ENCODE measurements at places on chromosomes 3 and 15. TPM values are rescaled to one million over a fixed set of nuclear protein-coding genes. Genes with fewer than 3 reads are reported as not detected.

GRCh38 chr3:196775938-196776337 lies 36.3 kb downstream of the PAK2 start:
- DNase-seq, result no peak

DNA sequence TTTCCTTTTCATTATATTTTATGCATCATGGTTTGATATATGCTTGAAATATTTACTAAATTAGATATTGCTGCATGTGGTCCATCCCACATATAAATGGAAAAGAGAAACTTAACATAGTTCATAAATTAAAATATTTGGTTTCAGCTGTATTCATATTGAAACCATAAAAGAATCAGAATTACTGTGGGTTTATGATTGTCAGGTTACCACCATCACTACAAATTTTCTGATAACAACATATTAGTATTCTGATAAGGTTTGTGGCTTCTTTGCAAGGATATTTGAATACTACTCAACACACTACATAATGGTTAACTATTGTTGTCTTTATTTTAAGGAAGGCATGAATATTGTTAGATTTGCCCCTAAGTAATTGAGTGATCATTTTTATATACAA lies 235.5 kb downstream of the UBE2E2 start:
- no peak for DNase-seq

- no peak for DNase-seq
Observed at GRCh38 chr3:130865489-130865888, 28.4 kb upstream of the ATP2C1 start.

DNA sequence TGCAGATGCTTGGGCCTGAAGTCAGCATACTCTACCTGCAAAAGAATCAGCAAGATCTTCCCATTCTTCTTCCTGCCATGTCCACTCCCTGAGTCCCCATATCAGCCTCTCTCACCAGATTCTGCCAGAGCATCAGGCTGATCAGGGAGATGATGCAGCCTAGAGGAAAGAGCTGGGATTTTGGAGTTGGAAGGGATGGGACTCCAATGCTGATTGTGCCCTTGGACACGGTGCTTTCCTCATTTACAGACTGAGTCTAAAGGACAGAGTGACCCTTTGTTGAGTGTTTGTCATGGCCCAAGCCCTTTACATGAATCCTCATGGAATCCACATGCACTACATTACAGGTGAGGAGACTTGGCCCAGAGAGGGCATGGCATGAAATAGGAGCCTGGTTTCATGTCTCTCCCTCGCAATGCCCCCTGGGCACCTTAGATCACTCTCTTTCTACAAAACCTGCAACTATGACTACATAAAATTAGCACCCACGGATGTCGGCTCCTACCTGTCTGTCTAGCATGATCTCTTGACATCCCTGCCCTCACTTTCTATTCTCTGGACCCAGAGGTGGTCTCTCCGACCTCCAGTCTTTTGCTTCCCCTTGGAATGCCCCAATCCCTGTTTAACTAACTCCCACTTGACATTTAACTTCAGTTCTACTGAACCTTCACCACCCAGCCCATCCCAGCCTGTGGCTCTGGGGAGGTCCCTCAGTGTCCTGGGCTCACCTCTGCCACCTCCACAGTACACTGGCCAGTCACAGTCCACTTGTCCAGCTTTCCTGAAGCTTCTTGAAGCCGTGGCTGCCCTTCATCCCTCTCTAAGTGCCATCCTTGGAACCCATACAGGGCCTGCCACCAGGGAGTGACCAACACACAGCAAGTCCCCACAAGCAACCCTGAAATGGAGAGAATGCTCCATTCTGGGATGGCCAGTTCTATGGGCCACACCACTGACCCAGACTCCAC lies 173.5 kb downstream of the ABHD5 start:
- DNase-seq, result no peak

The LTF gene
- total RNA-seq, result 0.72 TPM

The P2RY12 gene
- not detected for total RNA-seq

The DPH6 gene
- 30.8 TPM for total RNA-seq

The CISH gene
- total RNA-seq, result 1.8 TPM
